H7 (cell line): ENCODE measurements at places on chromosomes 1 and 21.

DNA sequence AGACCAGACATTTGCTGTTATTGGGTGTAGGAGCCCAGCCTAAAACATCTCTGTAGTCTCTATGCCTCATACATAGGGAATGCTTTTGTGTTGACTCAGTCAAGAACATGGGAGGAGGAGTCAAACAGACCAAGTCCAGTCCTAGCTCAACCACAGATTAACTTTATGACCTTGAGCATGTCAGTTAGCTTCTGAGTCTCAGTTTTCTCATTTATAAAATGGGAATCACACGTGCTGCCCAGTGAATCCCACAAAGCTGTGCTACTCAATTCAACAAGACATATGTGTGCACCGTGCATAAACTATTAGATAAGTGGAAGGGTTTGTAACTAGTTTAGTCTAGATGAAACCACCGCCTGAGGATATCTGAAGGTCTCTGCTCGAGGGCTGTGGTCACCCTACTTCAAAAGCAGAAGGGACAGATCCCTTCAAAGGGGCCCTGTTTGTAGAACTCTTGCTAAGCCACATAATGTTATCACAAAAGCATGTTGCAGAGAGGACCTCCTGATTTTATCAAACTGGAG, 109.5 kb upstream of the NFIA start:
- DNase-seq = no peak

- no peak for DNase-seq
Measured at GRCh38 chr21:44846485-44847260, 26.8 kb downstream of the PTTG1IP start.

GRCh38 chr1:36236302-36236701, 12.1 kb downstream of the THRAP3 start:
- DNase-seq = no peak

- no peak for DNase-seq
Measured at GRCh38 chr1:12088607-12089006, 25.5 kb downstream of the TNFRSF8 start.

DNA sequence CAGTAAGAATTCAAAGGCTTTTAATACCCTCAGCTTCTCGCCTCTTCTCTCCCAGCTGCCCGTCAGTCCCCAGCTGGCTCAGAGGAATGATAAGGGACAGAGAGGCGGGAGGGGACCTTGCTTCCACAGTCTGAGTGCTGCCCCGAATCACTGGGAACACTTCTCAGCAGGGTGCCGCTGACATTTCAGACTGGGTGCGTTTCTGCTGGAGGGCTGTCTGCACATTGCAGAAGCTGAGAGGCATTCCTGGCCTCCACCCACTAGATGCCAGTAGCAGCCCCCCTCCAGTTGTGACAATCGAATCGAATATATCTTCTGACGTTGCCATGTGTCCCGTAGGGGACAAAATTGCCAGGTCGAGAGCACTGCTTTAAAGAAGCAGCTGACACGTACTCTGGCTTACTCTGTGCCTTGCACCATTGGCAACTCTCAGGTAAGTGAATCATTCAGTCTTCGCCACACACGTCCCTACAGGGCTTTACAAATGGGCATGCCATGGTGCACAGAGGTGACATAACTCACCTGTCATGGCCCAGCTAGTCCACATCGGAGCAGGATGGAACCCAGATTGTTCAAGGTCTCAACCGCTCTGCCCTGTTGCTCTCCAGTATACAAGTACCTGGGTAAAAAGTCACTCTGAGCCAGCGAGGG, 23.9 kb downstream of the CTNNBIP1 start:
- peak; percentile 50 for DNase-seq

DNA sequence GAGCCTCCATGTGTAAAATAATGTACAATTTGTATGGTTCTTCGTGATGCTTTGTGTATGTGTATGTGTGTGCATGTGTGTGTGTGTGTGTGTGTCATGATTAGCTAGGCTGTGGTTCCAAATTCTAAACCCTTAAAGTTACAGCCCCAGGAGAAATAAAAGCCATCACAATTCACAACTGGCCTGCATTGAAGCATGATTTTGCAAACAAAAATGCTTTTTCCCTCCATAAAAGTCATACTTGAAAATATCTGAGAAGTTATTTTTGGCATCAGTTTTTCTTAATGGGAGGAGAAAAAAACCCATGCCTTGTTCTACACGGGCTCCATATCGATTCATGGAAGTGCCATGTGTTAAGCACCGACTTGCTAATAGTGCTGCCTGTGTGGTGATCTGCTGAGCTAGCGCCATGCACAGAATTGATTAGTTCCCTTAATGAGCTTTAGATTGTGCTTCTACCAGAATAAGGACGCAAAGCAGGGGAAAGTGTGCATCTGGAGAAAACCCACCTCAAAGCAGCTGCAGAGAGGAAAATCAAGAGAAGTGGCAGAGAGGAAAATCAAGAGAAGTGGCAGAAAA, 207.3 kb downstream of the DSCAM start:
- DNase-seq = no peak

DNA sequence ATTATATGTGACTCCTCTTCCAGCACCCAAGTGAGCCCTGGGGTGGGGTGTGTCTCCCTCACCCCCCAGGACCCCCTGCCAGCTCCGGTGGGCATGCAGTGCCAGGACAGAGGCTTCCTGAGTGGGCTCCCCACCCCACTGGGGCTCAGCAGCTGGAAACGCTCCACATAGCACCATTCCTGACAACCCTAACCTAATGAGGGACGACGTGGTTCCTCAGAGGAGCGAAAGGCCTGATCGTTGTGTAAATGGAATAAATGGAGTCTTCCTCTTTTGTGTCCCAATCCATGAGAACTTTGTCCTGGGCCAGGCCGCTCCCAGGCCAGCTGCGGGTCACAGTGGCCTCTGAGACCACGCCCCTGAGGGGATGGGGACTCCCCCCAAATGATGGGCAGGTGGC, 1.8 kb upstream of the TSPEAR start:
- peak; percentile 34 for DNase-seq

DNA sequence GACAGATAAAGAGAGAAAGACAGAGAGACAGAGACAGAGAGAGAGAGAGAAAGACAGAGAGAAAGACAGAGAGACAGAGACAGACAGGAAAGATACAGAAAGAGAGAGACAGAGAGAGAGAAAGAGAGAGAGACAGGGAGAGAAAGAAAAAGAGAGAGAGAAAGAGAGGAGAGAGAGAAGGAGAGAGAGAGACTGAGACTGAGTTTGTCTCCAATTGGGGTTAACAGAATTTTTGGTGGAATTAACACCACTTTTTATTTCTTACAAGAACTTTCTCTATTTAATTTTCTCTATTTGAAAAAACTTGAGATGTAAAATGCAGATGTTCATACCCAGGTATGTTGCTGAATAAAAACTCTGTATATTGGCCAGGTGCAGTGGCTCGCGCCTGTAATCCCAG, 56.6 kb downstream of the FMN2 start:
- DNase-seq = no peak

GRCh38 chr1:53656747-53657530, 82.0 kb downstream of the GLIS1 start:
- DNase-seq = no peak

GRCh38 chr1:4056422-4056821, 156.3 kb upstream of the C1orf174 start:
- peak; percentile 14 for DNase-seq

DNA sequence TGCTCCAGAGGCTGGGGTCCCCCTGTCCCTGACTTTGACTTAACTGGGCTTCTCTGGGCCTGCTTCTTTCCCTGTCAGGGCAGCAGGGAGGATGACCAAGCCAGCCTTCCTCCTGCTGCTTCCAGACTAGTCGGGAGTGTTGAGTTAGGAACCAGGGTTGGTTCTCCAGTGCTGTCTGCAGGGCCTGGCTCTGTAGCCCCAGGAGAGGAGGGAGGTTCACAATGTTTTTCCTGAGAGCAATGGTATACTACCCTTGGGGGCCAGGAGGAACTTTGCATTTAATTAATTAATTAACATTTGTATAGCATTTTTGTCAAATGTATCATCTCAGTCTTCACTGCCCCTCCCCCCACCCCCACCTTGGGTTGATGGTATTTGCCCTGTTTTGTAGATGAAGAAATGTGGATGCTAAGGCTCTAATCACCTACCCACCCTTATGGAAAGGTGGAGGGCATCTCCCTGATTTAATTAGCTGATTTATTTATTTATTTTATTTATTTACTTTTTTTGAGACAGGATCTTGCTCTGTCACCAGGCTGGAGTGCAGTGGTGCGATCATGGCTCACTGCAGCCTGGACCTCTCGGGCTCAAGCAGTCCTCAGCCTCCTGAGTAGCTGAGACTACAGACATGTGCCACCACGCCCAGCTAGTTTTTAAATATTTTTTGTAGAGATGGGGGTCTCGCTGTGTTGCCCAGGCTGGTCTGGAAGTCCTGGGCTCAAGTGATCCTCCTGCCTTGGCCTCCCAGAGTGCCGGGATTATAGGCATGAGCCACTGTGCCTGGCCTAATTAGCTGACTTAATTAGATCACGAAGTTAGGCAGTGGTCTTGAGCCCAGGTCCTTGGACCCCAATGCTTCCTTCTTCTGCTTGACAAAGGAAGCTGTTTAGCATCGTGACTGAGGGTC, 6.6 kb downstream of the H6PD start:
- DNase-seq = peak; percentile 68

GRCh38 chr1:153478692-153479618, 18.5 kb upstream of the S100A7 start:
- no peak for DNase-seq

DNA sequence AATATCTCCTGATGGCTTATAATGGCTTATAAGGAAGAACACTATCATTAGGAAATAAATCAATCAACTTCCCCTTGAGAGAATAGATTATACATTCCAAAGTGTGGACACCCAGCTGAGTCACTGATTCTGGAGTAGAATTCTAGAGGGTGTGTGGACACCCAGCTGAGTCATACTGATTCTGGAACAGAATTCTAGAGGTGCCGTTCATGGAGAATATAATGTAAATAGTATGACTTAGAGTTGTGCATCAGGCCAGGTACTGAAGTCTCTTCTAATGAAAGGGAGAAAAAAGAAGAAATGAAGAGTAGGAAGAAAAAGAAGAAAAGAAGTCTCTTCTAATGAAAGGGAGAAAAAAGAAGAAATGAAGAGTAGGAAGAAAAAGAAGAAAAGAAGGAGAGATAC, 2.4 kb upstream of the USP33 start:
- no peak for DNase-seq

- no peak for DNase-seq
Measured at GRCh38 chr1:183871142-183871541, 66.2 kb downstream of the RGL1 start.

DNA sequence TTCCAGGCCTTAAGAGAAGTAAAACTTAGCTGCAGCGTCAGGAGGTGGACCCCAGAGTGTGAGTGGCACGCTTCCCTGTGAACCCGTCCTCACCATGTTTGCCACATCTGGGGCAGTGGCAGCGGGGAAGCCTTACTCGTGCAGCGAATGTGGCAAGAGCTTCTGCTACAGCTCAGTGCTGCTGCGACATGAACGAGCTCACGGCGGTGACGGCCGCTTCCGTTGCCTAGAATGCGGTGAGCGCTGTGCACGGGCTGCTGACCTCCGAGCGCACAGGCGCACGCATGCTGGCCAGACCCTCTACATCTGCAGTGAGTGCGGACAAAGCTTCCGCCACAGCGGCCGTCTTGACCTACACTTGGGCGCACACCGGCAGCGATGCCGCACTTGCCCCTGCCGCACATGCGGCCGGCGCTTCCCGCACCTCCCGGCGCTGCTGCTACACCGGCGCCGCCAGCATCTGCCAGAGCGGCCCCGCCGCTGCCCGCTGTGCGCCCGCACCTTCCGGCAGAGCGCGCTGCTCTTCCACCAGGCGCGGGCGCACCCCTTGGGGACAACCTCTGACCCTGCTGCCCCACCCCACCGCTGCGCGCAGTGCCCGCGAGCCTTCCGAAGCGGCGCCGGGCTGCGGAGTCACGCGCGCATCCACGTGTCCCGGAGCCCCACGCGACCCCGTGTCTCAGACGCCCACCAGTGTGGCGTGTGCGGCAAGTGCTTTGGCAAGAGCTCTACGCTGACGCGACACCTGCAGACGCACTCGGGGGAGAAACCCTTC, 9.3 kb downstream of the ZNF672 start:
- no peak for DNase-seq

- no peak for DNase-seq
Measured at GRCh38 chr1:17869815-17870214, 114.7 kb downstream of the ACTL8 start.

DNA sequence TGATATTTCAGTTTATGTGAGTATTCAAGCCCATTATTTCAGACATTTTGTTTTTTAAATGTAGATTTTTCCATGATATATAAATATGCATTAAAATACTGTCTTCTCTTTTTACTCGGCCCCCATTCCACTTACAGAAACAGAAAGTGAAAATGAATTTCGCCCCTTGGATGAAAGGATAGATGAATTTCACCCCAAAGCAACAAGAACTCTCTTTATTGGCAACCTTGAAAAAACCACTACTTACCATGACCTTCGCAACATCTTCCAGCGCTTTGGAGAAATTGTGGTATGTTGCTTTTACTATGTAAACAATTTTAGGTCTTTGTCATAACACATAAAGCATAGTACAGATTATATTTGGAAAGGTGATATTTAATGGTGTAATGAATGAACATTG, 59.9 kb downstream of the ZBTB17 start:
- DNase-seq = no peak

- no peak for DNase-seq
Measured at GRCh38 chr1:93597709-93598108, 83.9 kb downstream of the BCAR3 start.
